ENCODE measurements at places on chromosomes 3 and 15. TPM values are rescaled to one million over a fixed set of nuclear protein-coding genes. Genes with fewer than 3 reads are reported as not detected.

Gene ZNF620
- polyA plus RNA-seq: 9.4 TPM

Gene IL17RD
- 28.5 TPM for polyA plus RNA-seq

Gene ACKR4
- polyA plus RNA-seq: 0.66 TPM

Gene GLT8D1
- polyA plus RNA-seq: 102 TPM

Gene STRIT1
- polyA plus RNA-seq: 1.0 TPM

Gene CILP
- 1.2 TPM for polyA plus RNA-seq

Gene IL5RA
- 8.1 TPM for polyA plus RNA-seq

Gene PRTG
- polyA plus RNA-seq: 3.0 TPM

DNA sequence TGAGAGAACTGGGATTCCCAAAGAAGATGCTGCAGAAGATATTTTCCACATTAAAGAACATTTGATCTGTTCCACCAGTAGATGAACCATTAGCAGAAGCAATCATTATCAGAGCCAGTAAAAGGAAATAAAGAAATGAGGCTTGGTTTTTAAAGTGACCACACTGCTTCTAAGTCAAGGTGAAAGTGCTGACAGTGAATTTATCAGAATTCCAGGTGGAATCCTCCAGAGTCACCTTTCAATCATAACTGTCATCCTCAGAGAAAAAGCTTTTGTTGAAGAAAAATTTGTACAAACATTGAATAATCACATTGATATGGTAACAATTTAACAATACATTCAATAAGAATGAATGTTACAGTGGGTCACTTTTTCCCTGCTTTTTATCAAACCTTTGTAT is 99.8 kb downstream of the GREM1 start:
- H3K4me1 ChIP-seq: no peaks in the 10 kb centered on the region
- no peak overlapping the region for H3K4me3 ChIP-seq
- no peak for DNase-seq
- H3K36me3 ChIP-seq: no peaks in the 10 kb centered on the region
- no peaks in the 10 kb centered on the region for H3K27me3 ChIP-seq

DNA sequence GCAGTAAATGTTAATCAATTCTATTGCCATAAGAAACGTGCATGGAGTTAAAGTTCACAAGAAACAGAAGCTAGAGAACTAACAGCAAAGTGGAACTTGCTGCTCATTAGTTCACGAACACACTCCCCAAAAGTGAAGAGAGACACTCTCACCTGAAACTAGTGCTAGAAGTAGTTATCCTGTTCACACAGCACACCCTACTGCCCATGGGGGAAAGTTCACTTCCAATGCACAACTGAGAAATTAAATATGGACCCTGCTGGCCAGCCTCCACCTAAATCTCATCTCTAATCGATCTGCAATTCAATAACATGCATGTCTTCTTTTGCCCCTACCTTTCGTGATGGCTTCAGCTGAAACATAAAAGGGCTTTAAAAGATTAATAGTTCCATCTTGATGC is 39.4 kb upstream of the FRMD4B start:
- no peak for DNase-seq
- no peak overlapping the region for H3K4me3 ChIP-seq
- peaks cover 3% of the 10 kb centered on the region for H3K4me1 ChIP-seq
- no peak overlapping the region for H3K27ac ChIP-seq
- no peaks in the 10 kb centered on the region for H3K27me3 ChIP-seq
- no peaks in the 10 kb centered on the region for H3K36me3 ChIP-seq

DNA sequence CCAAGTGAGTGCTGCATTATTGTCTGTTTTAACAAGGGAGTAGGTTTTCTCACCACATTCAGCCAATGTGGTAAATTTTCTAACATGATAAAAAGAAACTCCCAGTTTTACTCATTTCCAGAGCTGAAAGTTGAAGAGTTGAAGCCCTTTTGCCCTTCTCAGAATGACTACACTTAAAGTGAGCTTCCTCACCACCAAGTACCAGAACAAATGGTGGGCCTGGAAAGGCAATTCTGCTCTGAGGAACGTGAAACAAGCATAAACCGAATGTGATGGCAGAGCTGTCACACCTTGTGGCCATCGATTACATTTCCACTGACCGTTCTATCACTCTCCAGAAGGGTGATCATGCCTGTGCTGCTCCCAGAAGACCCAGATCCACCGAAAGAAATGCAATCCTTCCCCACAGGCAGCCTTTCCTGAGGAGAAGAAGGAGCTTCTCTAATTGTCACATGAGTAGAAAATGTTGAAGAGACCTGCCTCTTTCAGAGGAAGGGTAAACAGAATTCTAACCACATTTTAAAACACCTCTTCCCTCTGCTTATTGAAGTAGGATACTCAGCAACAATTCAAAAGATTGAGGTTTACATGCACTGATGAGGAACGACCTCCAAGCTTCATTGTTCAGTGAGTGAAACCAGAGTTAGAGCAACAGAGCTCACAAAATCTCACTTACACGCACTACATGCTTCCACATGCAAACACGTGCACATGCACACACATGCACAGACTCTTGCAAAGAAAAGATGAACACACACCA is 21.4 kb upstream of the CCR9 start:
- H3K27me3 ChIP-seq: no peaks in the 10 kb centered on the region
- no peak for DNase-seq
- no peaks in the 10 kb centered on the region for H3K4me1 ChIP-seq
- no peaks in the 10 kb centered on the region for H3K36me3 ChIP-seq
- no peak overlapping the region for H3K4me3 ChIP-seq

DNA sequence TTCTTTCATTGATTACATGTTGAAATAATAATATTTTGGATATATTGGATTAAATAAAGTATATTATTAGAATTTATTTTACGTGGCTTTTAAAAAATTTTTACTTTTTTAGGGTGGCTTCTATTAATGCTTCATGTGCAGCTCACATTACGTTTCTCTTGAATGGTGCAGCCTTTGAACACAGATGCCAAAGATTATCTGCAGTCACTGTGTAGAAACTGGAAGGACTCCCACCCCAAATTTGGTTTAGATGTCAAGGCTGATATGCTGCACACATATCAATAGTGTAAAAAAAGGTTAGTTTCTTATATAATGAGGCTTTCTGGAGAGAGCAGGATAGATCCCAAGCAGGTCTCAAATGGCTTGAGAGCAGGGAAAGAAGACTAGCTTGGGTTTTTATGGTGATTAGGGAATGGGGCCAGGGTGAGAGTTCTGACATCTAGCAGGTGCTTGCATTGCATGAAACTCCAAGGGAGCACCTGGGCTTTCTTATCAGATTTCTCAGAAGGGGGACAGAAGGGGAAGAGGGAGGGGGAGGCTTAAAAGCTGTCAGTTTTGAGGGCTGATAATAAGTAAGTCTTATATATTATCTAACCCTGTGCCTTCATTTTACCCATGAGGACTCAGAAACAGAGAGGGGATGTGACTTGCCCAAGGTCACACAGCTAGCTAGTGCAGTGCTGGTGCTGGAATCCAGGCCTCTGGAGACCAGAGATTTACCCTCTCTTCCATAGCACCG is 89.6 kb downstream of the CHST2 start:
- no peaks in the 10 kb centered on the region for H3K36me3 ChIP-seq
- DNase-seq: no peak
- no peak overlapping the region for H3K27ac ChIP-seq
- peaks cover 8% of the 10 kb centered on the region for H3K4me1 ChIP-seq
- no peaks in the 10 kb centered on the region for H3K27me3 ChIP-seq

GRCh38 chr3:88574146-88574545 is 424.4 kb downstream of the C3orf38 start:
- no peak for DNase-seq
- H3K4me3 ChIP-seq: no peak overlapping the region
- no peaks in the 10 kb centered on the region for H3K4me1 ChIP-seq
- H3K27ac ChIP-seq: no peak overlapping the region

- H3K4me3 ChIP-seq: no peak overlapping the region
- H3K27me3 ChIP-seq: no peaks in the 10 kb centered on the region
- peak; percentile 22 for DNase-seq
- peak overlapping the region; percentile 41 for H3K27ac ChIP-seq
Observed at GRCh38 chr15:100111125-100112060, 230.4 kb downstream of the ADAMTS17 start.

GRCh38 chr3:62178032-62178431 is 195.3 kb downstream of the FEZF2 start:
- no peaks in the 10 kb centered on the region for H3K27me3 ChIP-seq
- no peak overlapping the region for H3K4me3 ChIP-seq
- H3K4me1 ChIP-seq: no peaks in the 10 kb centered on the region
- no peak for DNase-seq
- H3K27ac ChIP-seq: no peak overlapping the region
- H3K36me3 ChIP-seq: no peaks in the 10 kb centered on the region

DNA sequence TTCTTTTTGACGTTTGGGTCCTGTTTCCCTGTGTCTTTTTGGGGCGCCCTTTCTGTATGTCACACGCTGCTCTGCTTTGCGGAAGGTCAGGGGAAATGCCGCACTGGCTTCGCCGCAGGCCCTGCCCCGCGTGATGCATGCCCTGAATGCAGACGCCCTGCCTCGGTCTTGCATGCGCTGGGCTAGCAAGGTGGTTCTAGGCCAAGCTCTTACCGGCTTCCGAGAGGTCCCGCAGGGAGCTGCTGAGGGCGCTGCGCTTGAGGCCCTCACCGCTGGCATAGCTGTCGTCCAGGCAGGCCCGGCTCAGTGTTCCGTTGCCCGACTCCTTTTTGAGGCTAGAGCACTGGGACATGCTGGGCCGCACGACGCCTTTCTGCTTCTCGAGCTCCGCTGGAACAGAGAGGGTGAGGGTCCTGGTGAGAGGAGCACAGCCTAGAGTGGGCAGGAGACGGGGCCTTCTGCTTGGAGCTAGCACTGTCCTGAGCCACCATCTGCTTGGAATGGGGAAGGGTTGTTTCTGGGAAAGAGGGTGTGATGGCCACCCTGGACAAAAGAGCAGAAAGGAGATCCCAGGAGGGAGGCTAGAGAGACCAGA is 66.9 kb upstream of the RPL32 start:
- peaks cover 38% of the 10 kb centered on the region for H3K4me1 ChIP-seq
- no peak overlapping the region for H3K4me3 ChIP-seq
- no peaks in the 10 kb centered on the region for H3K27me3 ChIP-seq
- peaks cover 98% of the 10 kb centered on the region for H3K36me3 ChIP-seq
- DNase-seq: no peak

- no peak for DNase-seq
- no peak overlapping the region for H3K27ac ChIP-seq
- peaks cover 18% of the 10 kb centered on the region for H3K4me1 ChIP-seq
- H3K4me3 ChIP-seq: no peak overlapping the region
- H3K27me3 ChIP-seq: peaks cover 8% of the 10 kb centered on the region
Observed at GRCh38 chr3:126677862-126678503, 23.1 kb upstream of the TXNRD3 start.

GRCh38 chr3:141686466-141687291 is 51.4 kb upstream of the RNF7 start:
- peak overlapping the region; percentile 22 for H3K27ac ChIP-seq
- no peak overlapping the region for H3K4me3 ChIP-seq
- peak; percentile 49 for DNase-seq
- H3K4me1 ChIP-seq: peaks cover 5% of the 10 kb centered on the region
- H3K27me3 ChIP-seq: no peaks in the 10 kb centered on the region
- H3K36me3 ChIP-seq: no peaks in the 10 kb centered on the region

GRCh38 chr3:116057400-116058006 is 387.8 kb downstream of the LSAMP start:
- no peaks in the 10 kb centered on the region for H3K36me3 ChIP-seq
- H3K4me3 ChIP-seq: no peak overlapping the region
- no peak for DNase-seq
- no peaks in the 10 kb centered on the region for H3K27me3 ChIP-seq

DNA sequence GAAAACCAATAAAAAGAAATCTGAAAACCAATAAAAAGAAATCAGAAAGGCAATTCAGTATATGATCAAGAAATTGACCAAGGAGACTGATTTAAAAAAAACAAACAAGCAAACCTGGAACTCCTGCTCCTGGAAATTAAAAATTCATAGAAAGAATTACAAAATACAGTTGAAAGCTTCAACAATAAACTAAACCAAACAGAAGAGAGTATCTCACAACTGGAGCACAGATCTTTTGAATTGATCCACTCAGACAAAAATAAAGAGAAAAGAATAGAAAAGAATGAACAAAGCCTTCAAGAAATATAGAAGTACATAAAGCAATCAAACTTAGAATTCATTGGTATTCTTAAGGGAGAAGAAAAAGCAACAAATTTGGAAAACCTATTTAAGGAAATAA is 271.4 kb downstream of the MBNL1 start:
- no peaks in the 10 kb centered on the region for H3K4me1 ChIP-seq
- H3K4me3 ChIP-seq: no peak overlapping the region

- no peaks in the 10 kb centered on the region for H3K4me1 ChIP-seq
- no peak for DNase-seq
- no peak overlapping the region for H3K4me3 ChIP-seq
- H3K27me3 ChIP-seq: no peaks in the 10 kb centered on the region
- no peak overlapping the region for H3K27ac ChIP-seq
Observed at GRCh38 chr3:165653130-165653778, 184.0 kb downstream of the BCHE start.

DNA sequence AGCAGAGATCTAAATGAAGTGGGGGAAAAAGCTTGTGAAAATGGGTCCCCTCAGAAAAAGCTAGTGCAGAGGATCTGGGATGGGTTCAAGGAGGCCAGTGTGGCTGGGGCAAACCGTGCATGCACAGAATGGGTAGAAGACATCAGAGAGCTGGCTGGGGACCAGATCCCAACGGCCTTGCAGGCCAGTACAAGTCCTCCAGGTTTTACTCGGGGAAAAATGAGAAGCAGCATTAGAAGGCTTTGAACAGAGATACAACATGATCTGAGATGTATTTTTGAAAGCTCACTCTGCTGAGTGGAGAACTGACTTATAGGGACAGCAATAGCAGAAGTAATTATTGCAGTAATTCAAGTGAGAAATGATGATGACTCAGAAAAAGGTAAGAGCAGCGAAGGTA is 114.5 kb downstream of the HERC1 start:
- H3K27me3 ChIP-seq: no peaks in the 10 kb centered on the region
- DNase-seq: no peak
- H3K36me3 ChIP-seq: peaks cover 10% of the 10 kb centered on the region
- H3K27ac ChIP-seq: no peak overlapping the region

GRCh38 chr3:186921578-186921977 is 8.7 kb upstream of the ST6GAL1 start:
- H3K27me3 ChIP-seq: no peaks in the 10 kb centered on the region
- no peak overlapping the region for H3K27ac ChIP-seq
- H3K36me3 ChIP-seq: no peaks in the 10 kb centered on the region
- H3K4me3 ChIP-seq: no peak overlapping the region
- no peak for DNase-seq

DNA sequence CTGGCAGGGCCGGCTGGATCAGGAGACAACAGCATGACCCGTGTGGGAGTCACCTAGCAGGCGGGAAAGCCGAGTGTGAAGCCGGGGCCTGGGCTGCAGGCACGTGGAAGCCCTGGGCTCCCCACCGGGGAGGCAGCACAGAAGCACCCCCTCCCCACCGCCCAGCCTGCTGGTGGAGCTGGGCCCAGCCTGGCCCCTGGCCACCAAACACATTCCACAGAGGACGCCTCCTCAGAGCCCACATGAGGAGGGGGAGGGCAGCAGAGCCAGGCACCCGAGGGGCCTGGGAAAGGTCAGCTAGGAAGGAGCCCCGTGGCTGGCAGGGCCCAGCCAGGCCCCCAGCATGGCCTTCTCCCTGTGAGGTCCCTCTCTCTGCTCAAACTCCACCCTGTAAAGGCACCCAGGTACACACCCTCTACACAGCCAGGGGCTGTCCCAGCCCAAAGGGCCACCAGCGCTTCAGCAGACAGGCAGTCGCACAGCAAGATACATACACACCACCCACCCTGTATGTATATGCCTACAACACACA is 4.5 kb downstream of the PLXNB1 start:
- no peaks in the 10 kb centered on the region for H3K27me3 ChIP-seq
- H3K36me3 ChIP-seq: peaks cover 52% of the 10 kb centered on the region
- H3K27ac ChIP-seq: peak overlapping the region; percentile 78
- no peak for DNase-seq
- H3K4me1 ChIP-seq: peaks cover 68% of the 10 kb centered on the region
- H3K4me3 ChIP-seq: peak overlapping the region; percentile 4

GRCh38 chr3:167051421-167051820 is 328.7 kb downstream of the ZBBX start:
- H3K4me3 ChIP-seq: no peak overlapping the region
- H3K27ac ChIP-seq: no peak overlapping the region
- no peaks in the 10 kb centered on the region for H3K27me3 ChIP-seq
- DNase-seq: no peak
- no peaks in the 10 kb centered on the region for H3K36me3 ChIP-seq

Data from spinal cord (tissue), 10 donors.